ENCODE measurements at places on chromosomes 7 and 10. TPM values are rescaled to one million over a fixed set of nuclear protein-coding genes. Genes with fewer than 3 reads are reported as not detected.

Gene KAZALD1
- total RNA-seq = 7.2 TPM

Gene FGL2
- 19.7 TPM for total RNA-seq

Gene ZFAND4
- 15.0 TPM for total RNA-seq

Gene OR2A14
- total RNA-seq = not detected

Gene GIMAP8
- total RNA-seq = 19.7 TPM

Gene GNAT3
- total RNA-seq = not detected

Gene SPACDR
- 0.73 TPM for total RNA-seq

Gene EXOC6
- 13.4 TPM for total RNA-seq

Gene STEAP1
- 6.1 TPM for total RNA-seq

Gene LLCFC1
- total RNA-seq = not detected

Gene C7orf33
- total RNA-seq = not detected

Gene ZNF503
- 14.3 TPM for total RNA-seq

Gene HGF
- 5.6 TPM for total RNA-seq

Gene MSS51
- total RNA-seq = 2.3 TPM

Gene TMEM270
- not detected for total RNA-seq

Gene TRAPPC14
- total RNA-seq = 12.2 TPM

Gene SRRM3
- 19.7 TPM for total RNA-seq

Gene LEP
- 25.6 TPM for total RNA-seq

Gene ACTA2
- total RNA-seq = 1,100 TPM

Gene CYP3A5
- 0.44 TPM for total RNA-seq

Gene VOPP1
- total RNA-seq = 32.2 TPM

Gene CALHM3
- total RNA-seq = not detected

Gene LAMB1
- 109 TPM for total RNA-seq

Gene KLF14
- not detected for total RNA-seq

Gene CDC14C
- not detected for total RNA-seq

Gene VSTM4
- 21.0 TPM for total RNA-seq

Gene LSM5
- 44.3 TPM for total RNA-seq

Gene TFR2
- 0.79 TPM for total RNA-seq

Gene GTPBP10
- total RNA-seq = 17.8 TPM

Gene EBLN1
- total RNA-seq = not detected

Gene INMT
- 47.7 TPM for total RNA-seq

Gene LRRC61
- total RNA-seq = 4.3 TPM

Gene TBX20
- total RNA-seq = 126 TPM

Gene UCN3
- not detected for total RNA-seq

Gene FAM25G
- total RNA-seq = not detected

Gene MRPL32
- 50.2 TPM for total RNA-seq

Gene EBF3
- 10.1 TPM for total RNA-seq

Gene LBX1
- total RNA-seq = not detected

Gene INPP5A
- total RNA-seq = 74.4 TPM

Gene JAKMIP3
- total RNA-seq = 0.44 TPM

Gene SPDYE6
- not detected for total RNA-seq

Gene OLAH
- 0.42 TPM for total RNA-seq

Gene C10orf62
- total RNA-seq = 0.35 TPM

Gene IFIT1B
- not detected for total RNA-seq

Gene MRC1
- 52.1 TPM for total RNA-seq

Gene INHBA
- 15.4 TPM for total RNA-seq

Gene CNPY1
- total RNA-seq = not detected

Gene HABP2
- not detected for total RNA-seq

Gene GPR15LG
- not detected for total RNA-seq

Gene AKR1E2
- total RNA-seq = 8.4 TPM

Gene ABCF2
- total RNA-seq = 33.6 TPM

Gene PKD2L1
- not detected for total RNA-seq

Gene EEPD1
- 10.8 TPM for total RNA-seq

Gene DIP2C
- 30.5 TPM for total RNA-seq

Gene IGFBP1
- not detected for total RNA-seq

Gene CFTR
- total RNA-seq = 0.37 TPM

Gene PON1
- total RNA-seq = not detected

Gene PRLHR
- total RNA-seq = not detected

All from left cardiac atrium (tissue), 4 donors.